ENCODE measurements at places on chromosomes 13 and 19.

DNA sequence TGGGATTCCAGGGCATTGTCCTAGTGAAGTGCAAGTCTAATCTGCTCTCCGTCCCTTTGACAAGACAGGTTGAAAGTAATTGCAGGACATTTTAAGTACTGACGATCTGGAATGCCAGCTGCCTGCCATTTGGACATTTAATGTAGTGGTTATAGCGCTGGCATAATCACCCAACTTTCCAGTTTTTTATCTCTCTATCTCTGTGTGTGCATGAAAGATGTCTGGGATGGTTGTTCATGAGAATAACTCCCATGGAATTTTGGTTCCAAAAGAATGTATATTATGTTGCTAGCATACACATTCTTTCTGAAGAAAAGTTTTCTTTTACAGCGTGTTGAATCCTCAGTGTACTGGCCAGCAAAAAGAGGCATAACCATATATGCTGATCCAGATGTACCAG, 53.6 kb downstream of the TDRD12 start:
- no peak for DNase-seq

GRCh38 chr13:58340895-58341294, 709.4 kb downstream of the PCDH17 start:
- no peak for DNase-seq

DNA sequence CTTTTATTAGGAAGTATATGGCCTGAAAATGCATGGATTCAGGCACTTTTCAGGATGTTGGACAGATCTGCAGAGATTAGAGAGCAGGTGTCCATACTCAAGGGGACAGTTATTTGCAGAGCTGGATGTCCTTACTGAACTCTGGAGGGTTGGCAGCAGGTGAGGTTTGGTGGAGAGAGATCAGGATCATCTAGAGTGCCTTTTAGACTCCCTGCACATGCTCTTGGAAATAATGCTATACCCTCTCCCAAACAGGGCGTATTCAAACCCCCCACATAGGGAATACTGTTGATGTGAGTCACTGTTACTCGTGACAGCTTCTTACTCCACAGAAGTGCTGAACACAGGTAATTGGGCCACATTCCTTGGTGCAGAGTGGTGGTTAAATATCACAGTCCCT, 725.7 kb upstream of the SGCG start:
- DNase-seq = no peak

DNA sequence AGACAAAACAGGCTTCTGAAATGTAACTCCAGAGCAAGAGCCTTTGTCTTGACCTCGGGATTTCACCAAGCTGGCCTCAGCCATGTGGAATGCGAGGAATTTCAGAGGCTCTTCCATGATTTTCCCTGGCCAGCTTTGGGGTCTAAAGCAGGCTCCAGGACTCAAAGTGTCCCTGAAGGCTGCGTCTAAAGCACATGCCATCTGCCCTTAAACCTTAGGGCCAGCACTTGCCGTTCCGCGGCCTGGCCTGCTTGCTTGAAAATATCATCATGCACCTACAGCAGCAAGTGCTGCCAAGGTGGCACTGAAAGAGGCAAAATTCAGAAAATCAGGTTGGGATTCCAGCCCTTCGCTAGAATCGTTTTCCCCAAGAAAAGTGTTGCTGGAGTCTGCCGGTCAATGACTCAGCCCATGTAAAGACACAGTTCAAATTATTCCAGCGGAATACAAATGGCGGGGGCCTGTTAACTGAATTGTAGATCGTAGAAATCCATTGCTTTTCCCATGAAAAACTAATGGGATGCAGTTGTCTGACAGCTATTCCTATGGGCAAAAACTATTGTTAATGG, 105.7 kb upstream of the RAP2A start:
- no peak for DNase-seq

DNA sequence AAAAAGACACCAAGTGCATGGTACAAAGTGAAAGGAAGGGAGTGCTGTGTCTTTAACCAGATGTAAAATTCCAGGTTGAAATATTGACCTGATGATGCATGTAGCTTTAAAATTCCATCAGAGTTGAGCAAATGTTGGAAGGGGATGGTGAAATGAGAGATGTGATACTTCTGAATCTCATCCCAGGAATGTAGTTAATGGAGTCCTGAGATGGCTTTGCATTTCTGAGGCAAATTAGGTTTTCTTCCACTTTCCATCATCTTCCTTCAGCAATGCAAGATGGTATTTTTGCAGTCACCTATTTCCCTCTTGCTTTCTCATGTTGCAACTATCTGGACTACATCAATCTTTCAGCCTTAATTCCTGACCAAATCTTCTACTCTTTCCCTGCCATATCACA, 194.1 kb upstream of the MIR17HG start:
- no peak for DNase-seq

- DNase-seq = no peak
Measured at GRCh38 chr13:111398715-111399299, 78.4 kb downstream of the TEX29 start.

GRCh38 chr19:16382775-16383543, 58.3 kb downstream of the KLF2 start:
- DNase-seq = peak; percentile 65
